Anterior cingulate cortex (tissue), 58 donors: ENCODE measurements at places on chromosomes 6 and 20.

DNA sequence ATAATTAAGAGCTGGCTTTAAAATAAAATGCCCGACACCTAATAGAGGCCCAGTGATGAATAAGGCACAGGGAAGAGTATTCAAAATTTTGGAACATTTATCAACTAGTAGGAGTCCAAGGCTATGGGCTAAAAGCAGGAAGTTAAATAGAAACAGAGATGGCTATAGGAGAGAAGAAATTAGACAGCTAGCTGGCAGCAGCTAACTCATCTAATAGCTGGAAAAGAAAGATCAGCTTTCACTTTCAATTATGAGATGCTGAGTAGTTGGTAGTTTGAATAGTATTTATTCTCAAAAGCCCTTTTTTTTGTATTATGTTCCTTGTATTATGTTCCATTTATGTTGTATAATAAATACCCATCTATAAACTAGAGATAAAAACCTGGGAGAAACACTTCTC is 215.7 kb downstream of the SLC35F1 start:
- DNase-seq = no peak

DNA sequence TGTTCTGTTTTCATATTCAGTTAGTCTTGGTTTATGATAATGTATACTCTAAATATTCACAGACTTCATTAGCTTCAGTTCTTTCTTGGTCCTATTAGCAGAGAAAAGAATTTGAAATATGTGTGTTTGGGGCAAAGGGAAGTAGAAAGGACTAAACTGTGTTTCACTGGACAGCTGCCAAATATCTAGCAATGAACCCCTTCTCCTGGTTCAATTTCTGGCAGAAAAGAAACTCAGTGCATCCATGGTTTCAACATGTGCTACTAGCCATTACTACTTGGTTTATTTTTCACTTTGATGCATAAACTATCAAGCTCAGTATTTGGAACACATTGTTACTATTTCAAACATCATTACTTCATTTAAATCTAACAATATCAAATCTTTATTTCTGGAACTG is 43.6 kb downstream of the FBXL4 start:
- DNase-seq = no peak

GRCh38 chr20:17797161-17797560 is 97.4 kb downstream of the BANF2 start:
- no peak for DNase-seq

DNA sequence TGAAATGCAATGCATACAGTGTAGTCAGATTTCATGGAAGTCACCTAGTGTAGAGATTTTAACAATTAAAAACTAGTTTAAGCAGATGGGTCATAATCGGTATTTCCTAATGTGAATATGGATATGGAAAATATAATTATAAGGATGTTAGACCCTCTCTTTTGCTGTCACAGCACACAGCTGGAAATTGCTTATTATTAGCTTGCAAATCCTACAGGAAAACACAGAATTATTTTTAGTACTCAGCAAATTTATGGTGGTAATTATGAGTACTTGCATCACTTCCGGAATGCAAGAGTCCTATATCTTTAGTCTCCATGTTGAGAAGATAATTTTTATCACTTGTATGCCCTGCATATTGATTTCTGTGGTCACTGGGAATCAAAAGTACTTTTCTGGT is 993.6 kb downstream of the KIF16B start:
- no peak for DNase-seq

DNA sequence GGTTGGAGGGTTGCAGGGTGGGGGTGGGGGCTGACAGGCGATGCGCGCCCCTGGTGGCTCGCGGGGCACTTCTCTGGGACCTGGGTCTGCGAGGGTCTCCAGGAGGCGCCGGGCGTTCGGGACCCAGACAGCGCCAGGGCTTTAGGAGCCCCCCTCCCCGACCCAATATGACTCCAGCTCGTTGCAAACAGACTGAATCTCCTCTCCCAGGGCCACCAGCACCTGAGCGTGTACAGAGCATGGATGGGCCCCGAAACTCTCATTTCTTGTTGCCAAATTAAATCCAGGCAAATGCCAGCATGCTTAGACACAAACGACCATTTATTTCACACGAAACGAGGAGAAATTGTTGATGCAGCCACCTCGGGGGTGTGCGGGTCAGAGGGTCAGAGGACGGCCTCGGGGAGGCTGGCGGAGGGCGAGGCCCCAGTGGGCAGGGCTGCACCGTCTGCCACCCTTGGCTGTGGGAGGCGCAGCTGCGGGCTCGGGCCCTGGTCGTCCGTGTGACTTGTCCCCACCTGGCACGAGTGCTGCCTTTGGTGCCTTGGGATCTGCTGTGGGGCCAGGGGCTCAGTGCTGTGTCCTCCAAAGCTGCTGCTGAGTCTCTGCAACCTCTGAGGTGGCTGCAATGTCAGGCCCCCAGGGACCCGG is 20.9 kb upstream of the GATA5 start:
- no peak for DNase-seq

DNA sequence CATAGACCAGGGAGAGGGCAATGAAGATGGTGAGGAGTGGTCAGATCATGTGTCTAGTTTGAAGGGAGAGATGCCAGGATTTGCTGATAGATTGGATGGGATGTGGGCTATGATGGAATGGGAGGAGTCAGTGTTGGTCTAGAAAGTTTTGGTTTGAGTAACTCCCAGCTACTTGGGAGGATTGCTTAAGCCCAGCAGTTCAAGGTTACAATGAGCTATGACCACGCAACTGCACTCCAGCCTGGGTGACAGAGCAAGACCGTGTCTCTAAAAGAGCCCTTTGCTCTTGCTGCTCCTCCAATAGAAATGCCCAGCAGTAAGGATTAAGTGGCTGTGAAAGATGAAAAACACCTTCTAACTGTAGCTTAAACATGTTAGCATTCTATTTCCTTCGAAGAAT is 18.2 kb upstream of the LAMP5 start:
- DNase-seq = no peak

DNA sequence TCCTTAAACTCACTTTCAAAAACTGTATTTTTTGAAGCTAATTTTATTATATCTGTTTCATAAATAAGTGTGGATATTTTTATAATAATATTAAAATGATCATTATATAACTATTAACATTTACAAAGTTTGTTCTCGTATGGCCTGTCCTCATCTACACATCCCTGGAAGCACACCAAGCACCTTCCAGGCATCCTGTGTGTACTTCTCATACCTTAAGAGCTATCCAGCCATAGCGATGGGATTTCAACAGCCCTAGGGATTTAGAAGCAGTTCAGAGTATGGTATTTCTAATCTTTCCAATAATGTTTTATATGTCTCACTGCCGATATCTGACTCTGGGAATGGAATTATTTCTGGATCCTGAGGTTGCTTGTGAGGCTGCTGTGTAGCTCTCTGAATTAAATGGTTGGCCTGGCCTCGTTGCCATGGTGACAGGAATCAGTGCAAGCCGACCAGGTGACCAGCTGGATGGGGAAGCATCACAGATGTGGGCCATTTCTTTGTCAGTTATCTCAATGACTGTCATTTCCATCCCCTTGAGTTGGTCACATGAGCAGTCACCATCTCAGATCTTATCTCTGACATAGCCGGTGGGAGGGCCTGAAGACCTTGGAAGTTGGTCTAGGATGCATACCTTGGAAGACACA is 265.2 kb upstream of the RIN2 start:
- no peak for DNase-seq

DNA sequence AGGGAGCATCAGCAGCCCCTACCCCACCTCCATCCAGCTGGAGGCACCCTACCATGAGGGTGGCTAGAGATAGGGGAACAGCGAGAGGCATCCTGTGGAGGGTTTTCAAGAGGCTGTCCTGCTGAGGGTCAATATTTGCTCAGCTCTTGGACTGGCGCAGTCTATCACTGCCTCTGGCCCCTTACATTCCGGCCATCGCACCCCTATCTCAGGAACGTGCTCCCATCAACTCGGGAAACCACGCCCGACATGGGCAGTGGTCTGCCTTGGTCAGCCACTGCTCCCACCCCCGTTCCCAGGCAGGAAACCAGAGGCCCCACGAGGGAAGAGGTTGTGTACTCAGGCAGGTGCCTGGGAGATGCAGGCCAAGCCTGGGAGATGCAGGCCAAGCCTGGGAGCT is 57.9 kb downstream of the VEGFA start:
- no peak for DNase-seq

DNA sequence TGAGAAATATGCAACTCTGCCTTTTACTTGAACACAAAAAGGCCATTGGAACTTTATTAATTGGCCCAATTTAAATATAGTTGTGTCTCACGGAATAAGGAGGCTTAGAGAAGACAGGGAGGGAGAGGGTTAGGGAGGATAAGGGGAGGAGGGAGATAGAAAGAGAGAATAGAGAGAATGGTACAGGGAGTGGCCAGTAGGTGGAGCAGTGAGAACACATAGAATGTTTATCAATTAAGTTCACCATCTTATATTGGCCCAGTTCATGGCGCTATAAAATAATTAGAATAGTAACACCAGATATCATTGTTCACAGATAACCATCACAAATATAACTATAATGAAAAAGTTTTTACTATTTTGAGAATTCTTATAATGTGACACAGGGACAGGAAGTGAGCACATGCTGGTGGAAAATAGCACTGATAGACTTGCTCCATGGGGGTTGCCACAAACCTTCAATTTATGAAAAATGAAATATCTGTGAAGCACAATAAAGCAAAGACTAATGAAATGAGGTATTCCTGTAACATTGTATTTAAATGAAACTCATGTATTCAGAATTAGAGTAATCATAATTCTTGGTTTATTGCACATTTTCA is 374.1 kb upstream of the MANEA start:
- no peak for DNase-seq

- no peak for DNase-seq
Measured at GRCh38 chr6:29965563-29965872, 23.2 kb downstream of the HLA-A start.
